ENCODE measurements at places on chromosomes 5 and 9.
A peak's percentile ranks its signal among the peaks of the same experiment; 100 is the strongest.

DNA sequence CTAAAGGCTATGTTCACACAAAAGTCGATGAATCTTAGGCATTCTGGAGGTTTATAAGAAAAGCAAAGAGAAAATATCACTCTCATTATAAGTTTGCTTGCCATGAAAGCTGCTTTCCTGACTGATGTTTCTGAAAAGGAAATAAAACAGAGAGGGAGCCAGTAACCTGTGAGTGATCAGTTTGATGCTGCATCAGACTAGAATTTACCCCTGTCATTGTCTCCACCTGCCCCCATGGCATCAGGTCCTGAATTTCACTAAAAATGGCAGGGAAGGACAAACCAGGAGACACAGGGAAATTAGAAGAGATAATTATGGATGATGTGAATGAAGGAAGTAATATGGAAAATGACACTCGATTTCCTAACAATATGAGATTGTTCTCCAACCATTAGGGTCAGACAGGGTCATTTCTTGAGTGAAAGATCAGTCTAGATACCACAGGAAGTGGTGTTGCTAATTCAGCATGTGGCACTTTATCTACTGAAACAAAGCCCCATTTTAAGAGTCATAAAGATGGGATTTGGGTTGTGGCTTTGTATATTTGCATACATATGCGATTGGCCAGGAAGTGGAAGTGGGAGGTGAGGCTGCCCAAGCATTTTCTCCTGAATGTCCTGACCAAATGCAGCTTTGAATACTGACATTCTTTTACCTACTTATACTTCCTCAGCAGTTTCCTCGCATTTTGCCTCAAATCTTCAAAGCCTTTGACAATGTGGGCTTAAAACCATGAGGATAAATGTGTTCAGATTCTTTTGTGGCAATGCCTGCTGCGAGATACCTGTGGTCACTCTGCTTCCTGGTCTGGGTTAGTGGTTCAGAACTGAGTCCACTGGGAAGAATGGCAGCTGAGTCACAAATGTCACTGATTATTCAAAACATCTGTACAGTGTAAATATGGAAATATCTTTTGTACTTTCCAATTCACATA lies 29.7 kb downstream of the MEGF10 start:
- no peak for DNase-seq

- no peak for DNase-seq
Observed at GRCh38 chr5:88542786-88543185, 274.1 kb upstream of the TMEM161B start.

DNA sequence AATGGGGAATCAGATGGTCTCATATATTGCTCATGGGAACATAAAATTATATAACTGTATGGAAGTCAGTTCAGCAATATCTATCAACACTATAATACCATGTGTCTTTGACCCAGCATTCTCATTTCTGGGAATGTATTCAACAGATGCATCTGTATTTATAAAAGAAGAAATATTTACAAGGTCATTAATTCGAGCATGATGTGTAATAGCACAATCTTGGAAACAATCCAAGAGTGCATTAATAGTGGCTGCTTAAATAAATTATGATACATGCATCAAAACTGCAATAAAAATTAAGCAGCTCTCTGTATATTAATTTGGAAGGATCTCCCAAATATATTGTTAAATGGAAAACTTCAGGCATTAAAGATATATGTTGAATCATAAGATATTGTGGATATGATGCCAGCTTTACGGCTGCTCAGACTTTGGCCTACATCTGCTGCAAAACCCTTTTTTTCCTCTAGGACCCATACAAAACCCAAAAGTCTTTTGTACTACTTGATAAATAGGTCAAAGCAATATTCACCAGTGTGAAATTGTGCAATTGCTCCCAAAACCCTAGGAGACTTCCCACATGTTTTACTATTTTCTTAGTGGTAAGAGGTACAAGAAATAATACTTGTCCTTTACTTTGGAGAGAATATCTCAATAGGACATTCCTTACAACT lies 45.3 kb upstream of the ISOC1 start:
- no peak for DNase-seq

DNA sequence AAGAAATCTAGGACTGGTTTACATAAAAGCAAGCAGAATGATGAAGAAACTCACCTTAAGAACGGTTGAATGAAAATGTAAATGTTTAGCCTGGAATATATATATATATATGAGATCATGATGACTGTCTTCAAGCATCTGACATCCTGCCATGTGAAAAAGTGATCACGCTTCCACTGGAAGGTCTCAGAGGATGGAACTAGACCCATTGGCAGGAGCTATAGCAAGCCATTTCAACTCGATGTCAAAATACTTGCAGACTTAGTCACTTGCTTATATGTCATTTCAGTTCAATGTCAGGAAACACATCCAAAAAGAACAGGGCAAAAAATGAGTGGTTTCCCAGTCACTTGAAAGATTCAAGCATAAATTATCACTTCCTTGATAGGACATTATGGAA lies 22.2 kb upstream of the TMEM161B start:
- DNase-seq, result no peak

- peak; percentile 69 for DNase-seq
Observed at GRCh38 chr9:110183208-110184145, 24.5 kb downstream of the C9orf152 start.

DNA sequence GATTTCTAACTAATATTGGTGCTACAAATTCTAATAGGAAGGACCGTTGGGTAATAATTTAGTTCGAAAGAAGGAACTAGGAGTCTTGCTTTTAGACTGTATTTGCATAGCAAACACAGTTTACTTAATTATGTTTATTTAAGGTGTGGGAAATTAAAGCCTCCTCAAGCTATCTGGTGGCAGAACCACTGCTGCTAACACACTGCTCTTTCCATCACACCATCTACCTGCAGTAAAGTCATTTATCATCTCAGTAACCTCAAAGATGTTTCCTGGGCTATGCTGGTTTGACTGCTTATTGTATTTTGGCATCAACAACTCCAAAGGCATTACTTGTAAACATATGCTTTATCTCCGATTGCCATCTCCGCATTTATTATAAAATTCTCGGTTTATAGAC lies 114.3 kb downstream of the DEPDC1B start:
- no peak for DNase-seq

- no peak for DNase-seq
Observed at GRCh38 chr5:34469971-34470370, 186.2 kb upstream of the RAI14 start.

DNA sequence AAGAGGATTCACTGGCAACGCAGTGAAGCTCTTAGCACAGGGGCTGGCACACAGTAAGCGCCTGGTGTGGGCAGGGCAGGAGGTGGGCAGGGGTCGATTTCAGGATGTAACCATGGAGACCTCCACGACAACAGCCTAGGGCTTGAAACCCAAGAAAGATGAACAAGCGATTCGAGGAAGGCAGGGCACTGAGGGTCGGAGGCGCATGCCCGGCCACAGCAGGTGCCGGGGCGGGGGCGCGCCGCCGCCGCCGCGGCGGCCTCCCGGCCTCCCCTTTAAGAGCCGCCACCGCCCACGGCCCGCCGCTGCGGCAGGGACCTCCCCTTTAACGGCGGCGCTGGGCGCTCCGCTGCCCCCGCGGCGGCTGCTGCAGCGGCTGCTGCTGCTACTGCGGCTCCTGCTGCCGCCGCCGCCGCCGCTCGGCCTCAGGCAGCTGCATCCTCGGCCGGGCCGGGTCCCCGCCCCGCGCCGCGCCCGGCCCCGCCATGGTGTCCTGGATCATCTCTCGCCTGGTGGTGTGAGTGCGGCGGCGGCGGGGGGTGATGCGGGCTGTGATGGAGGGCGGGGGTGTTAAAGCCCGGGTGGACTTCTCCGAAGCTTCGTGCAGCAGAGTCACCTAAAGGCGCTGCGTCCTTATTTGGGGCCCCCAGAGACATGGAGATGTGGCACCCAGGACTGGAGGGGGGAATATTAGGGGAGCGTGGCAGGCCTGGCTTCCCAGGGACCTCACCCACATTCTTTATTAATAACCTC lies at the start of gene REEP2:
REEP2 (plus strand) TSS at position 334 of the 753 bp plus-strand sequence; CDS start at position 486, 152 bp downstream.
- DNase-seq, result peak; percentile 93

DNA sequence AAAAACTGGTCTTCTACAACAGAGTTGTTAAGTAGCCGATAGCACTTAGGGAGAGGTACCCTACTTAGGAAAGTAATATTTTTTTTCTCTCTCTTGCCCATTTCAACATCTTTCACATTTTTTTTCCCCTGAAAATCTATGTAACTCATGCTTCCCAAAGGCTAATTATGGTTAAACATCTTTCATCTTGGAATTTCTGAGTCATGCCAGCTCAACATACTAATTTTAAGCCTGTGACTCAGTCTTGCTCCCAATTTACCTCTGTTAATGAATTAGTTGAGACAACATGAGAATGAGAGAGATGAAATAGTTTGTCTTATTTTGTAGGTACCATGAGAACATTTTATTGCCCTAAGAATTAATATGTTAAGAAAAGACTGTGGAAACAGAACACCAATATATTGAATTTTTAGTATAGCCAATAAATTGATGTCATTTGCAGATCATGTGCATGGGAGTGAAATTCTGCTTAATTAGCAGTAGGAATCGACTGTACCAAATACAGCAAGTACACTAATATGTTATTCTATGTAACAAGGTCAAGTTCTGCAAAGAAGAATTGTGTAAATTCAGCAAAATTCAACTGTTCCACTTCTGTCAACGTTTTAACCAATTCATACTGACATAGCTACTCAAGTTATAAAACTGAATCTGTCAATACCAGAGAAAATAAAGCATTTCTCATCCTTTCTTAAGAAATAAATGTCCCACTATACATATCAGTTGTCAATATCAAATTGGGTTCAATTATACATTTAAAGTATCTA lies 550.0 kb downstream of the PTPRD start:
- no peak for DNase-seq

DNA sequence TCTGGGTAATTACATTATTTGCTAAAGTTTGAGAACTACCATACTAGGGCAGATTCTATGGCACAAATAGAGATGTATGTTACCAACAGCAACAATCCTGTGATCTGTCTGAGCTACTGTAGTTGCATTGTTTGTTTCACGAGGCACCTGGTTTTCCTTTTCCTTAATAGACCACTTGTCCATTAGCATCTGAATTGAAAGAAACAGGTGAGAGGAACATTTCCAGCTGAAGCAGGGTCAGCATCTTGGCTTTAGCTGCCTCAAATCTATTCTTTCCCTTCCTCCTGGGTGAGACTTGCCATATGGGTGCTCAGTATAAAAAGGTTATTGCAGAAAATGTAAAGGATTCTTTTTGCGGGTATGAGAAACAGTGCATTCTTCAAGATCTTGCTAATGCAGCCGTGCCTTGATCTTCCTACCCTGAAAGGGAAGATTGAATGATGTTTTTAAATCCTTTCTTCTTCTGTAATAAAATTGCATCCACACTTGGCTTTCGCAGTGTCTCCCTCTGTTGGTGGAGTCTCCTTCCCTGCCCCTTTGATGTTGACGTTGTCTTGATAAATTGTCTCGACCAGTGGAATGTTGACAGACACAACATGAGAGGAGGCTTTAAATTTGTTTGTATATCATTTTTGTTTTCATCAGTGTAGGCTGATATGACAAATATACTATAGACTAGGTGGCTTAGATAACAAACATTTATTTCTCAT lies 118.0 kb upstream of the BRINP1 start:
- no peak for DNase-seq

GRCh38 chr5:38265546-38266179 lies 7.3 kb downstream of the EGFLAM start:
- DNase-seq, result peak; percentile 54

DNA sequence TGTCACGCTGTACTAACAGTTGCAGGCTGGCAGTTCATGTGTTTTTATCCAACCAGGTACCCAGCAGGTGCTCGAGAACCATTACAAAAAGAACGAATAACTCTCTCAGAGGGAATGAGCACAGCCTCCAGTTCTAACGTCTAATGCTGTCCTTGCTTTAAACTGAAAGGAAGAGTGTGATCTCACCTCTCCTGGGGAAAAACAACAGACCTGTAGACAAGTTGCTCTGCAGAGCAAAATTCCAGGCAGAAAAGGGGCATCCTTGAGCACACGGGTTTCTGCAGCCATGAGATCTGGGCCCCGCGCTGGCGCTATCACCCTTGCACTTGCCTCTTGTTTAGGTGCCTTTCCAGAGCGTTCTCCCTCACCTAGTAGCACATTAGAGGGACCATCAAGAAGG lies 92.5 kb upstream of the DNAH5 start:
- no peak for DNase-seq

- no peak for DNase-seq
Observed at GRCh38 chr5:14440582-14441431, 140.8 kb upstream of the OTULINL start.

- DNase-seq, result no peak
Observed at GRCh38 chr9:127848756-127849504, 5.5 kb downstream of the ENG start.

GRCh38 chr5:121969660-121970295 lies 8.0 kb downstream of the SRFBP1 start:
- no peak for DNase-seq

DNA sequence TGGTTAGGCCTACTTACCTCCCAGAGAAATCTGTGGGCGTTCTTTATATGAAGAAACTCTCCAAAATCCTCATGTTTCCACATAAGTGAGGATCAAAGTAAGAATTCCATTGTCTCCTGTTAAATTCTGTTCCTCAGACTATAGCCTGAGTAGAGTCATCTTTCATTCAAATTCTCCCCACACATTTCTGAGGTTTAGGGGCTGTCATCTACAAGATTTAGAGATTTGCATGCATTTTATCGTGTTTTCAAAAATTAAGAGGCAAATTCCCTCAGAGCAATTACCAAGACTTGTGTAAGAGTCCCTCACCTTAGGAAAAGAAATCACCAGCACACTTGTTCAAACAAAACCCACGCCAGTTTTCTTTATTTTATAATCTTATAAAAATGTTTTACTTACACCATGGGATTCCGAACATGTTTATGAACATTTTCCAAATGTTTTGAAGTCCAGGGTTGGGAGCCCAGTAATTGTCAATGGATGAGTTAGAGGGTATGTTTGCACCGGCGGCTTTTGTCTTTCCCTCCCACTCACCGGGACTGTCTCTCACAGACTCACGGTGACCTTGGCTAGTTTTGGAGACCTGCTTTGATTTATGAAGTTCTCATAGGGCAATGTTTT lies 367.6 kb downstream of the ENC1 start:
- DNase-seq, result no peak

- DNase-seq, result no peak
Observed at GRCh38 chr5:81228084-81228483, 5.0 kb upstream of the CKMT2 start.

GRCh38 chr5:169298193-169298592 lies 2.7 kb downstream of the SLIT3 start:
- DNase-seq, result no peak

DNA sequence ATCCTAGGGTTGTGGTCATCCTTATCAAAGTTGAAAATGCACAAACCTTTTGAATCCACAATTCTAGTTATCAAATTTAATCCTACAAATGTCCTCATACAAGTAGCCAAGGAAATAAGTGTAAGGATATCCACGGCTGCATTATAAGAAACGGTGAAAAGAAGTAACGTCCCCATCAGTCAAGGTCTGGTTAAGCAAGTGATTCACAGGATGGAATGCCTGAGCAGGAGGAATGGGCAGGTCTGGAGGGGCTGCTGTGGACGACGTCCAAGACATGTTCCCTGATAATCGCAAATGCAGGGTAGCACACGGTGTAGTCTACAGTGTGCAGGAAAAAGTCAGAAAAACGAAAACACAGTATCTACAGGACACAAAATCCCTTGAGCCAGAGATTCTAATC lies 118.6 kb downstream of the ADAMTS2 start:
- DNase-seq, result no peak

- DNase-seq, result no peak
Observed at GRCh38 chr5:1447671-1448361, 2.6 kb upstream of the SLC6A3 start.

GRCh38 chr9:131954299-131954698 lies 125.4 kb downstream of the MED27 start:
- no peak for DNase-seq

- no peak for DNase-seq
Observed at GRCh38 chr9:114602620-114603019, 8.5 kb upstream of the TMEM268 start.

GRCh38 chr5:122063836-122064235 lies 14.2 kb downstream of the LOX start:
- DNase-seq, result no peak
